Effector memory CD4-positive, alpha-beta T cell (primary cell): ENCODE measurements at places on chromosomes 12 and 14.

- DNase-seq, result no peak
Measured at GRCh38 chr12:85057370-85057963, 21.3 kb downstream of the LRRIQ1 start.

GRCh38 chr14:55190906-55191202, 531 bp downstream of the DLGAP5 start:
- no peak for DNase-seq

GRCh38 chr14:76607510-76607909, 153.8 kb upstream of the VASH1 start:
- no peak for DNase-seq

DNA sequence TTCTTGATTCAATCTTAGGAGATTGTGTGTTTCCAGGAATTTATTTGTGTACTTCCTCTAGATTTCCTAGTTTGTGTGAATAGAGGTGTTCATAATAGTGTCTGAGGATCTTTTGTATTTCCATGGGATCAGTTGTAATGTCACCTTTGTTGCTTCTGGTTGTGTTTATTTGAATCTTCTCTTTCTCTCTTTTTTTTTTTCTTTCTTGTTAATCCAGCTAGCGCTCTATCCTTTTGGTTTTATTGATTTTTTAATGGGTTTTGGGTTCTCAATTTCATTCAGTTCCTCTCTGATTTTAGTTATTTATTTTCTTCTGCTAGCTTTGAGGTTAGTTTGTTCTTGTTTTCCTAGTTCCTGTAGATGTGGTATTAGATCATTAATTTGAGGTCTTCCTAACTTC, 242.5 kb downstream of the SEC23A start:
- no peak for DNase-seq

DNA sequence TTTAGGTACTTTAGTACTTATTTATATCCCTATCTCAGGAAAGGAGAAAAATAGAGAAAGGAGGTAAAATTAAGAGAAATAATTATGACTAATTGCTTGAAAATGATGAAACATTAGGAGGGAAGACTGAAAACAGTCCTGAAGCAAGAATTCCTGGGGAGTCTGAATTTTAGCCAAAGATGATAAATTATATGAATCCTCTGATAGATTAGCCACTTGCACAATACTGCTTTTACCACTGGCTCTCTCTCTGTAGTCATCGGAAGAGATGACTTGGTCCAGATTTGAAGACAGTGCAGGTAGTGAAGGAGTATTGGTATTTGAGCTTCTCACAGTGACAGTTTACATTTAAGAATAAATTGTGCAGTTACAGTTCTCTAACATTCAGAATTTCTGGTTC, 83.8 kb upstream of the CLEC14A start:
- DNase-seq, result no peak

DNA sequence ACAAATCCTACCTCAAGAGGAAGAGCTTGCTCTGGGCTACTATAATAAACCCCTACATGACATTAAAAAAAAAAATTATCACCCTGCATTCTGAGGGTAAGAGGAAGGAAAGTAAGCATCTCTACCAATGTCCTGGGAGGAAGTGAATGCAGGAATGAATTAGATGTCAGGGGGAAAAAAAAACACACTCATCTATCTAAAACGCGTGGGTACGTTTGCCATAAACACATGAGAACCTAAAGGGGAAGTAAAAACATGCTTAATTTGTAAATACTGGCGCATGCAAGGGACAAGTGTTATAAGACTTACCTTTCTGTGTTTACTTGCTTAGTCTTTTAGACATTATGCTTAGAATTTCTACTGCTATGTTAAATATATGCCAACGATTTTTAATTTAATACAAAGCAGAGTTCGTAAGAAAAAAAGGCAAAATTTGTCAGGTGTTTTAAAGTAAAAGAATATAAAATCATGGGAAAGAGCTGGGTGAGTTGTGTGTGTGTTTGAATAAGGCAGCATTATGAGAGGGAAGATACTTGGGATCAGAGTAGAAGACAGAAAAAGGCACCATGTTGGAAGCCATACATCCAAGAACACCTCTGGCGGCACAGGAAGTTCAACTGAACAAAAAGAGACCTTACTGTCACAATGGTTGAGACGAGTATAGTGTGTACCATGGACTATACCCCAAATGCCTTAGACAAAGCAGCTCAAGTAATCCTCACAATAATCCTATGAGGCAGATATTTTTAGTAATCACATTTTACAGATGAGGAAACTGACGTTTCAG, 1.5 kb downstream of the TMED8 start:
- DNase-seq, result no peak

DNA sequence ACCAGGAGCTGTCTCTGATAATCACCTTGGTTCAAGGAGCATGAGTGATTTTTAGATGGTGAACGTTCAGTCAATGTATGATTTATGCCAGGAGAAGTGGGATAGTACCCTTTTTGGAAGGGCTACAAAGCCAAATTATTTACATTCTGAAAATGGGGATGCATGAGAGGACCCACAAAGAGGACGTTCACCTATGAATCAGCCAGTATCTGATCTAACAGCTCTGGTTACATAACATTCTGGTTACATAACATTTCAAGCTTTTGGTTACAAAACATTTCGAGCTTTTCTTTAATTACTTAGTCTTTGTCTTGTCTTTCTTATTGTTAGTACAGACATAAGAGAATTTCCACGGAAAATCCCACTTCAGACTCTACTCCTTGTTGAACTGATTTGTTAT, 68.8 kb downstream of the SLCO1A2 start:
- DNase-seq, result no peak

- no peak for DNase-seq
Measured at GRCh38 chr12:122610207-122610606, 83.2 kb downstream of the KNTC1 start.

GRCh38 chr12:67804168-67804567, 155.6 kb downstream of the DYRK2 start:
- DNase-seq, result no peak

- no peak for DNase-seq
Measured at GRCh38 chr12:91104812-91105466, 6.4 kb downstream of the LUM start.

DNA sequence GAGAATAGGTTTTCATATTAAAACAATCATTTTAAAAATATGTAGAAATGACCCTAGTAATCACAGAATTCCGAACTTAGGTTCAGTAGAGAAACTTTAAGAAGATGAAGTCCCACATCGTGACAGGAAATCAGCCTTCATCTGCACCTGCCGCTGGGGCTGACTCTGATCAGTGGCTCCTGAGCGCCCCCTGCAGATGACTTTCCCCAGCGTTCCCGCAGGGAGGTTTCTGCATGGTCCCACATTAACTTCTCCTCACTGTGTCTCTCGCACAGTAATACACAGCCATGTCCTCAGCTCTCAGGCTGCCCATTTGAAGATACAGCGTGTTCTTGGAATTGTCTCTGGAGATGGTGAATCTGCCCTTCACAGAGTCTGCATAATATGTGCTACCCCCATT, 1131.1 kb downstream of the TMEM121 start:
- peak; percentile 17 for DNase-seq

GRCh38 chr12:120238839-120239445, 26.6 kb downstream of the PXN start:
- no peak for DNase-seq

- no peak for DNase-seq
Measured at GRCh38 chr14:26486922-26487321, 110.9 kb downstream of the NOVA1 start.

- no peak for DNase-seq
Measured at GRCh38 chr12:122876731-122877130, 19.2 kb downstream of the VPS37B start.

DNA sequence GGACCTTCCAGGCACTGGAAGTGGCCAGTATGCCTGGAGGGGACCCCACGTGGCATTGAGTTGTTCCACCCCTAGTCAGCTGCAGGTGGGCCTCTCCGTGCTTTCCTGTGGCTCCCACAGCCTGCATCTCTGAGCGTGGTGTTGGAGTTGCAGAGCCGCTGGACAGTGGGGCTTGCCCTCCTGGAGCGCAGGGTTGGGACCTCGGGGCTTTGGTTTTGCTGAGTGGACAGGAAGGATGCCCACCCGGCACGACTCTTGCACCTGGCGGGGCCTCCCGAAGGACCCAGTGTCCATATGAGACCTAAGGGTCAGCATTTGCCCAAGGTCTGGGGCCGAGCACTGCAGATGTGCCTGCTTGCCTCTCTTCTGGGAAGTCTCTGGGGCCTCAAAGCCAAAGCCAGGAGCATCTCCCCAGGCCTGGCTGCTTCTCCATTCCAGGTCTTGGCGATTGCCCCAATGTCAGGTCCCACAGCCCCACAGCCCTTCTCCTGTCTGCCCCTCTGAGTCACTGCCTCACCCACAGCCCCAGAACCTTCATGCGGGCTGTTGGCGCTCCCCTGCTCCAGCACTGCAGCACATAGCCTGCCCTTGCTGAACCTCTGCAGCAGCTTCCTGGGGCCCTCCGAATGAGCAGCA, 1.5 kb downstream of the PACS2 start:
- no peak for DNase-seq

DNA sequence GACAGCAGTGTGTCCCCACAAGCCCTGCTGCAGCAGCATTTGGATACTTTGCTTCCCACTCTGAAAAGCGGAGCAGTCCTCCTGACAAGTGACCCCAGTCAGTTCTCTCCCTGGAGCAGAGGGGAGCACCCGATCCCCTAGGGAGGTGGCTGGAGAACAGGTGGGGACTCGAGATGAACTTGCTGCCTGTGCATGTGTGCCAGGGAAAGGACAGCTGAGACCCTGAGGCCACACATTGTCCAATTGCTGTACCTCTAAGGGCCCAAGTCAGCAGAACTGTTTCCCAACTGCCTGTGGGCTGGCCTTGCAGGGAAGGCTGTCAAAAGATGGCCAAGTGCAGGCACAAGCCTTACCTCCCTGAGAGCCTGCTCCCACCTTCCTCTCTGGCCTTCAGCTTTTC, 55.1 kb downstream of the IFT43 start:
- DNase-seq, result no peak

GRCh38 chr14:78697341-78697740, 527.2 kb downstream of the NRXN3 start:
- DNase-seq, result no peak

DNA sequence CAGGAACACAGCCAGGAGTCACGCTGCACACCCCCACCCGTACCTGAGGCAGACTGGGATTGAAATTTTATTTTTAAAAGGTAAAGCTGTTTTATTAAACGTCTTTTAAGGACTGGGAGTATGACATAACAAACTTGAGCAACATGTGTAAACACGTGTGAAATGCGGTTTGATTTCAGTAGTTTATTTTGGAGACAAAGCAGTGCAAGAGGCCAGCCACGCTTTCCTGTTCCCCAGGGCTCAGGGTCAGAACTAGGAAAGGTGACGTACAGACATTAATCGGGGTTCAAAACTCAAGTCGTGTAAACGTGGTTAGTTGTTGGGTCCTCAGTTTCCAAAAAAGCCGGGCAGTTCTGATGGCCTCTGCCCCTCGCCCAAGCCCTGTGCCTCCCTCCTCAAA, 16.7 kb downstream of the CHGA start:
- no peak for DNase-seq

DNA sequence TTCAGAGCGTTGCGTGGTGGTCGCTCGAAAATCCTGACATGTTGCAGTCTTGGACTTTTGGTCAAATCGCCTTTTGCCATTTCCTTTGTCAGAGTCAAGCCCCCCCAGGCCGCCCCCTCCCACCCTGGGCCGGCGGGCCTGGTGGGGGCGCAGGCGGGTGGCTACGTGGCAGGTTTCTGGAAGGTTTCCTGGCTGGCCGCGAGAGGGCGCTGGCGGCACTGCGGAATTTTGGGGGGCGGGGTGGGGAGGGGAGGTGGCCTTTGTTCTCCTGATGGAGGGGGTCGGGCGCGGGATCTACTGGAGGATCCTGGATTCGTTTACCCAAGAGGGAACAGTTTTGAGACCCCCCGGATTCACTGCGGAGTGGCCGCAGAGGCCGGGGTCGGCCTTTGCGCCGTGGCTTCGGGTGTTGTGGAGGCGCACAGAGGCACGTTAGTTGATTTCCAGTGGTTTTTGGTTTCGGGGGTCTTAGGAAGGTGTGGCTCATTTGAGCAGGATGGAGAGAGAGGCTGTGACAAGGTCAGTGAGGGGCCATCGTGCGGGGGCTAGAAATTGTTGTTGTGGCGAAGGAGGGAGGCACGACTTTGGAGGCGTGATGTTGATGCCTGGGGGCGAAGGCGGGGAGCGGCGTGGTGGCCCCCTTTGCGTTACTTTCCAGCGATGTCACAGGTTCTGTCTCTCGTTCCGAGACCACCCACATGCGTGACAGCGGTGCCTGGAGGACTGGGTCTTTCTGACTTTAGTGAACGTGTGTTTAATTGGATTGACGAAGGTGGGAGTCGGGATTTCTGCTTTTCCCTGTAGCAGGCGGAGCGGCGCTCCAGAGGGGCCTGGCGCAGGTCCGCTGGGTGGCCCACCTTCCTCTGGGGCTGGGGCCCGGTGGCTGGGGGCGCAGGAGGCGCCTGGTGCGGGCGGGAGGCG, 1.4 kb downstream of the MEG3 start:
- no peak for DNase-seq

DNA sequence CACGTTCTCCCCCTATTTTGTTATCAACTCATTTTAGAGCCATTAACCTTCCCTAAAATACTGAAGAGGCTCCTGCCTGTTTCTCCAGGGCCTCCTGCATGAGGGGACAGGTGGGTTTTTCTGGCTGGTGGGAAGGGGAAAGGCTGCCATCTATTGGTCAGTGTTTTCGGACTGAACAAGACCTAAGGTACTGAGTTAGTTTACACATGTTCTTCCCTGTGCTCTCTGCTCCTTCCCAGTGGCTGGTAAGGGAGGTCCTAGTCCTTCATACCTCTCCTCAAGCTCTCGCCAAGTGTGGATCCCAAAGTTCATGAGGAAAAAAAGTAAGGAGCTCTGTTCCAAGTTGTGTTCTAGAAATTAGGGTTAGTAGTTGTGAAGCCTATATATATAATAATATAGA, 357.5 kb downstream of the FSCB start:
- no peak for DNase-seq

DNA sequence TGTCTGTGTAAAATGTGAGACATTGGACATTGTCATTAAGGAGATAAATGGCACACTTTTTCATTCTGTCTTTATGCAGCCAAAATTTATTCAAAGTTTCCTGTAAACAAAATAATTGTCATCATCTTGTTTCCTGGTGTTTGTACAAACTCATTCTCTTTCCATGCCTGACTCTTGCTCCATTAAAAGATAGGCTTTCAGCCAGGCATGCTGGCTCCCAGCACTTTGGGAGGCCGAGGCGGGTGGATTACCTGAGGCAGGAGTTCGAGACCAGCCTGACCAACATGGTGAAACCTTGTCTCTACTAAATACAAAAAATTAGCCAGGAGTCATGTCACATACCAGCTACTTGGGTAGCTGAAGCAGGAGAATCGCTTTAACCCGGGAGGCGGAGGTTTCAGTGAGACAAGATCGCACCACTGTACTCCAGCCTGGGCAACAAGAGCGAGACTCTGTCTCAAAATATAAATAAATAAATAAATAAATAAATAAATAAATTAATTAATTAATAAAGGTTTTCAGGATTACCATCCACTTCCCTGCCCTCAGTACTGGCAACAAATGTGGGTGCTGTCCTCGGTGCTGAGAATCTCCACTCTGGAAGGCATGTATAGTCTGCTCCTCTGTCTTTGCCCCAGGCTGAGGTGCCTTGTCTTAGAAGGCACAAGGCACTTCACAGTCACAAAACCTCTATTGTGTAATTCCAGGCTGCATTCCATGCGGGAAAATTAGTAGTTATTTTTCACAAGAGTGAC, 83.2 kb downstream of the PAH start:
- no peak for DNase-seq
